Muscle of leg (tissue), 16 donors: ENCODE measurements at places on chromosomes 2 and 18. TPM values are rescaled to one million over a fixed set of nuclear protein-coding genes. Genes with fewer than 3 reads are reported as not detected.

DNA sequence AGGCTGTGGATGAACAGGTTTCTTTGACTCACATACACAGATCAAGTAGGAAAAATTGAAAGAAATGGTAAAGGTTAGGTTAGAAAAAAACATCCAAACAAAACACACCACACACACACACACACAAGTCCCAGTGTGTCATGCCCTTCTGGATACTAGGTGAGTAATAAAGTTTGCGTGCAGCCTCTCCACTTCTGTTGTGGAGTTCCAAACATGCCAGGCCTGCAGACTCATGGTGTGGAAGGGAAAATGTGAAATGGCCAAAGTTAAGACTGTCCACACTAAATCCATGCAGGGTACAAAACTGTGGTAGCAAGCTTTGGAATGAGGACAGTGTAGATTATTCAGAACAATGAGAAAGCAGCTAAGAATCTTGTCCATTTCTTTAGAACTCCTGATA is 114.6 kb downstream of the IKZF2 start:
- DNase-seq = no peak

DNA sequence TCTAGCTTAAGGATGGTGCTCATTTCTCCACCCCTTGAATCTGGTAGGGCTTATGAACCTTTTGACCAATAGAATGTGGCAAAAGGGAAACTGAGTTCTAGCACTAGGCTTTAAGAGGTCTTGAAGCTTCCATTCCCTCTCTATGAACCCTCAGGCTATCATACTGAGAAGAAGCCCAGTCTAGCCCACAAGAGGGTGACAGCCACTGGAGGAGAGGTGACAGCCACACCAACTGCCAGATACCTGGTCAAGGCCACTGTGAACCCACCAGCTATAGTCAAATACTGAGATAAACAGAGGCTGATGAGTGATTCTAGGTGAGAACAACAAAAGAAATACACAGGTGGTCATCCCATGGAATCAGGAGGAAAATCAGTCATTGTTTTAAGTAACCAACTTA is 37.6 kb downstream of the NCKAP5 start:
- no peak for DNase-seq

GRCh38 chr2:172972005-172972619 is 103.5 kb upstream of the MAP3K20 start:
- no peak for DNase-seq

GRCh38 chr18:29491907-29492306 is 1315.0 kb upstream of the CDH2 start:
- no peak for DNase-seq

- DNase-seq = peak; percentile 93
Observed at GRCh38 chr2:109164739-109165221, 35.8 kb downstream of the SH3RF3 start.

DNA sequence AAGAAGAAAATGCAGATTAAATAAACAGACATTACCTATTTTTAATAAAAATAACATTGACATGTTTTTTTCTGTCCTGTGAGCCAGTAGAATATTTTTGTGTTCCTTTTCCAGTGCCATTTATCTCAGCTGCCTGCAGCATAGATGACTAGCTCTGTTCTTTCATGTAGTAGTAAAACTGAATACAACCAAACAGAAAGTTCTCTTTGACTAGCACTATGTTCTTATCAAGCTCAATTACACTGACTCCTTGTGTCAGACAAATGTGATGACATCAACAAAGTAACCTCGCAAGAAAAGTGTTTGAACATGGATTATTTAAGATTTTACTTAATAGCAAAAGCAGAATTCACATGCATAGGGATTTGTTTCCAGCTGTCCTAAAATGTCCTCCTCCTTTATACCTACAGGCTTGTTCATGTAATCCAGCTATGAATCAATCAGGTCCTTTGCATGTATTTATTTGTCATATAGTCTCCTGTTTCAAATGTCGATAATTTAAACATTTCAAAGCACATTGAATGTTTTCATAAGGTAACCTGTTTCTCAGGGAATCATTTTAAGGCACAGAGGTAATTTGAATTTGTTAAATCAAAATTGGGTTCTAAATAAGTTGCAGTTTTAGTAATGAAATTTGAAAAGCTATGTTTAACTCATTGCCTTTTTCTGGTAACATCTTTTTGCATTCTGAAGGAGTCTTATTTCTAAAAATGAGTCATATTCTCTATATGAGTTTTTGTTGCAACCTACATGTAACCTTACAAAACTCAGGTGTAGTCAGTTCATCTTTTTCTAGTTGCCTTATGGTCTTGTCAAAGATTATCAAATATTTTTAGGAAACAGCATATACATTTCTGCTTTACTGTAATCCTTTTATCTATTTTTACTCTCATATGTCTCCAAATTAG is 215.3 kb upstream of the GULP1 start:
- no peak for DNase-seq

The CD8A gene
- 0.09 TPM for total RNA-seq

The TUBA4B gene
- 0.04 TPM for total RNA-seq

The RAD51AP2 gene
- under 0.01 TPM for total RNA-seq
